RWPE2 (cell line): ENCODE measurements at places on chromosomes 1 and 21.

GRCh38 chr21:45670731-45671130 is 27.2 kb downstream of the PCBP3 start:
- no peak for DNase-seq

- no peak for DNase-seq
Measured at GRCh38 chr1:156898161-156898566, 4.6 kb downstream of the PEAR1 start.

DNA sequence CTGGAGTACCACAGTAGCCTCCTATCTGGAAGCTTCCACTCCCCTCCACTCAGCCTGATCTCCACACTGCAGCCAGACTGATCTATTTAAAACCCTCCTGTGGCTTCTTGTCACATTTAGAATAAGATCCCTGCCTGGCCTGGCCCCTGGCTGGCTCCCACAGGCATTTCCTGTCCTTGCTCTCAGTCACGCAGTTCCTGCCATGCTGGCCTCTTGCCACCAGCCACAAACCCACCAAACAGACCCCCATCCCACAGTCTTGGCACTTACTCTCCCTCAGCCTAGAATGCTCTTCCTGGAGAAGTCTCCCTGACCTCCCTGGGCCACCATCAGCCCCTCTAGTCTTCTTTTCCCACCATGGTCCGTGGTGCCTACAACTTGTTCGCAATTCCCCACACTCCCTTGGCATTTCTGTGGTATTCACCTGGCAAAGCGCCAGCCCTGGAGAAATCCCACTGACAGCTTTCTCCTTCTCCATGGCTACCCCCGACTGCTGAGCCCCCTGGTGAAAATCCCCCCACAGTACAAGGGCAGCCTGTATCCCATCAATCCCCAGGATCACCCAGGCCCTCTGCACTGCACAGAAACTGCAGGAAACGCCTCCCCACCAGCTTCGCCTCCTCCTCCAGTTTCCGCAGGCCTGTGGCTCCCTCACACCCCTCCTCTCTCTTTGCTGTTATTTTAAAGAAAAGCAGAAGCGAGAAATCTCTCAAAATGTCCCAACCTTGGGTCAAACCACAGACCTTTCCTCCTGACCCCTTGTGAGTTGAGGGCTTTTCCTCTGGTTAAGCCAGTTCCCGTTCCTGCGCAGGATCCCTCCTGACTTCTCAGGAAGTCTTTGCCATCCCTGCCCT is 94.5 kb downstream of the SYT2 start:
- DNase-seq: peak; percentile 17

DNA sequence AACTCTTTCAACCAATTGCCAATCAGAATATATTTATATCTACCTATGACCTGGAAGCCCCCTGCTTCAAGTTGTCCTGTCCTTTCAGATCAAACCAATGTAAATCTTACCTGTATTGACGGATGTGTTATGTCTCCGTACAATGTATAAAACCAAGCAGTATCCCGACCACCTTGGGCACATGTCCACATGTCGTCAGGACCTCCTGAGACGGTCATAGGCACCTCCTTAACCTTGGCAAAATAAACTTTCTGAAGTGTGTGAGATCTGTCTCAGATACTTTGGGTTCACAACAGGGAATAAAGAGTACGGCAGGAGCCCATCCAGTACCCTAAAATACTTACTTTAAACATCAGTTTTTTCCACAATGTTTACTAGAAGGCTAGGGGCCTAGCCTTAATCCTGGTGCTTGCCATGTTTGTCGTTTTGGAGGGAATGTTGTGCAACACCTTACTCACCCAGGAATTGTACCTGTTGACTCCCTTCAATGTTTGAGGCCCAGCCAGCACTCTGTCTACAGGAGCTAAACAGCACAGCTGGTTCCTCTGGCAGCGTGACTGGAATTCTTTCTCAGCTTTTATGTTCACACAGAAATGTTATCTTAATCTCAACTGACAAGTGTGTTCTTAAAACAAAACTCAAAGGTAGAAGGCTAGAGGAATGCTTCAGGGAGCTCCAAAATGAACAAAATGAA is 90.8 kb upstream of the USP25 start:
- DNase-seq: peak; percentile 56

DNA sequence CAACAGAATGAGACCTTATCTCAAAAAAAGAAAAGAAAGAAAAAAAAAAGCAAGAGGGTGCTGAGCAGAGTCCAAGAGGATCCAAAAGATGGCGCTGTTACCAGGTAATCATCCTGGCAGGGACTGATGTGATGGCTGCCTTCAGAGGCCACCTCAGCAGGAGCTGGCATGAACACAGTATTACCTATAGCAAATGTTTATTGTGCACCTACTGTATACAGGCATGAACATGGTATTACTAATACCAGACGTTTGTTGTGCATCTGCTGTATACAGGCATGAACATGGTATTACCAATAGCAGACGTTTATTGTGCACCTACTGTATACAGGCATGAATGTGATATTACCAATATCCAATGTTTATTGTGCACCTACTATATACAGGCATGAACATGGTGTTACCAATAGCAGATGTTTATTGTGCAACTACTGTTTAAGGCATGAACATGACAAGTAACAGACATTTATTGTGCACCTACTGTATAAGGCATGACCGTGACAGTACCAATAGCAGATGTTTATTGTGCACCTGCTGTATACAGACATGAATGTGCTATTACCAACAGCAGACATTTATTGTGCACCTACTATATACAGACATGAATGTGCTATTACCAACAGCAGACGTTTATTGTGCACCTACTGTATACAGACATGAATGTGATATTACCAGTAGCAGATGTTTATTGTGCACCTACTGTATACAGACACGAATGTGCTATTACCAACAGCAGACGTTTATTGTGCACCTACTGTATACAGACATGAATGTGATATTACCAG is 115.1 kb upstream of the TMEM51 start:
- no peak for DNase-seq

DNA sequence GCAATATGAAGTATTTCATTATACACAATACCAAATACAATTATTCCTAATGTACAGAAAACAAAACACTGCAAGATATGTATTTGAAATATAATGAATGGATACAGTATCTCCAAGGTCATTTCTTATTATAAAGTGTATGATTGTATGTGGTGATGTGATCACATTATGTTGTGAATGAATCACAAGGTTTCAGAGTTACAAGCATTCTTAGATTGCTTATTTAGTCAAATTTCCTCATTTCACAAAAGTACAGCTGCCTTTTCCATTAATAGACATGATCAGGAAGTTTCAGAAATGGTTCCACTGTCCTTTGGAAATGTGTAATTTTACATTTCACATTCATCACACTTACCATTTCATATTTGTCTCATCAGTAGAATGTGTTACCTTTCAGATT is 28.3 kb upstream of the NEK7 start:
- DNase-seq: no peak

- no peak for DNase-seq
Measured at GRCh38 chr1:41387667-41388091, 26.4 kb downstream of the FOXO6 start.

GRCh38 chr1:224544346-224545110 is 71.6 kb upstream of the CNIH3 start:
- no peak for DNase-seq

- no peak for DNase-seq
Measured at GRCh38 chr21:35989138-35989735, 71.1 kb downstream of the SETD4 start.

- peak; percentile 34 for DNase-seq
Measured at GRCh38 chr1:1122981-1123480, 7.1 kb upstream of the C1orf159 start.

DNA sequence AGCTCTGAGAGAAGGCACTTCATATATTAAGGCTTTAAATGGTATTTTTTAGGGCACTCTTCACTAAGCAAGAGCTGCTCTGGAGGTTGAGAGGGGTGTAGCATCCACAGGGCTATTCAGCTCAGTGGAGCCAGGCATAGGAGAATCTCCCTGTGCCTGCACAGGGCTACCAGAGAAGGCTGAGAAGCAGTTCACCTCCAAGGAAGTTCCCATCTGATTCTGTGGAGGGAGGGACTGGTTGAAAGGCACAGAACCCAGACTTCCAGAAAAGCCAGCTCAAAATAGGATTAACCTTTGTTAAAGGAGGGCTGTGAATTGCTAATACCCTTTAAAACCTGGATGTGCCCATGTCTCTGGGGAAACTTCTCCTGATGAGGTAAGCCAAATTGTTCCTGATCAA is 304.5 kb downstream of the TTLL7 start:
- no peak for DNase-seq

DNA sequence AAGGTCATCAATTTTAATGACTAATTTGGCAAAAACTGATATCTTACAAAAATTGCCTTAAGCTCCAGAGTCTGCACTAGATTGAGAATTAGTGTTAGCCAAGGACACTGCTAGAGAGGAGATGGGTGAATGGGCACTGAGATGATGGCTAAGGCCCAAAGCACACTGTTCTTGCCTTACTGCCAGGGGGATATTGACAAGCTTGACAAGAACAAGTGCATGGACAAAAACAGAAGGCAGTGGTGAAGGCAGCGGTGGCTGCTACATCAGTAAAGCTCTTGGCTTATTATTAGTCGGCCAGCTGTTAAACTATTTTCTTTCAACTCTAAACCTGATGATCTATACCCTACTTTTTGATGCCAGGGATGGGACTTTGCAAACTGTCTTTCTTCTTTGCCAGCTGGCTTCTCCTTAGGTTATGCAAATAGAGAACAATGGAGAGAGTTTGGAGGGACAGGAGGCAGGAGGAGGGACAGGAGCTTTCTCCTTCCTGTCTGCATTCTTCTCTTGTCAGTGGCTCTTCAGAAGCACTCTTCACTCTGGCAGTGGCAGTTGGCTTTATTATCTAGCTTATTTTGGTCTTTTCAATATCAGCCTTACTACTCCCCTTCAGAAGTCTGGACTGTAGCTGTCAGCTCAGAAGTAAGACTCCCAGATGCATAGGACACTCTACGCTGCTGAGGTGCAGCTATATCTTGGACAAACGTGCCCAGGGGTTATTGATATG is 853.5 kb upstream of the TMPRSS15 start:
- DNase-seq: no peak

- DNase-seq: no peak
Measured at GRCh38 chr1:174713796-174714195, 266.0 kb downstream of the GPR52 start.
